Stimulated activated CD4-positive, alpha-beta T cell treated with anti-CD3 and anti-CD28 coated beads, Interleukin-1b, Interleukin-23, amount 100 ng/mL, for 48 hours (primary cell): ENCODE measurements at places on chromosomes 5 and 9.

- DNase-seq, result no peak
These were observed 622.3 kb downstream of the MTRR start for GRCh38 chr5:8491254-8491653.

- DNase-seq, result no peak
These were observed 129.6 kb downstream of the EPB41L4A start for GRCh38 chr5:112289465-112289864.

DNA sequence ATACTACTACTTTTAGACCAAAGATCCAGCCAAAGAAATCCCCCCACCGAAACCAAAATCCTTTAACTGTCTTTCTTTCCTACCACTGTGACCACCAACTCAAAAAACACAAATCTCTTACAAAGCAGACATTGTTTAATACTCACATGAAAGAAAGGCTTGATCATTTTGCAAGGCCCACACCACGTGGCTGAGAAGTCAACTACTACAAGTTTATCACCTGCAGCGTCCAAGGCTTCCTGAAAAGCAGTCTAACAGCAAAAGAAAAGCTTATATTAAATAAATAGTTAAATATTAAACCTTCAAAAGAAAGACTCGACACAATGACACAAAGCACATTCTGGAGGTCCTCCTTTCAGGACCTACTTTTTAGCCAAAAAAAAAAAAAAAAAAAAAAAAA is 5.1 kb downstream of the TXN start:
- no peak for DNase-seq

- peak; percentile 70 for DNase-seq
These were observed 51.4 kb upstream of the CHSY3 start for GRCh38 chr5:129852747-129853352.

DNA sequence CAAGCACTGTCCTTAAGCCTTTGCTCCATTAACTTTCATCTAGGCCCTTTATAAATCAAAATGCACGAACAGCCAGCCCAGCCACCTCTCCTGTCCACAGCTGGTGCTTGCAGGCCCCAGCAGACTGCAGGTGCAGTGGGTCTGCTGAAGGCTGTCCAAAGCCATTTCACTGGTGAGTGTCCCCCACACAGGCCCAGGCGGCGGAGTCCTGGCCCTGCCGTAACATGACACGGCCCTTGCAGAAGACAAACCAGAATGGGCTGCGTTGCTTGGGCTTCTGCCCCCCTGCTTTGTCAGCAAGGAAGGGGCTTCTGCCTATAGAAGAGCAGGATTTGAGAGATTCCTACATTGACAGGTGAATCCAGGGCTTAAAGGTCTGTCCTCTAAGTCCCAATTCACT is 188.6 kb downstream of the NR3C1 start:
- DNase-seq, result no peak

DNA sequence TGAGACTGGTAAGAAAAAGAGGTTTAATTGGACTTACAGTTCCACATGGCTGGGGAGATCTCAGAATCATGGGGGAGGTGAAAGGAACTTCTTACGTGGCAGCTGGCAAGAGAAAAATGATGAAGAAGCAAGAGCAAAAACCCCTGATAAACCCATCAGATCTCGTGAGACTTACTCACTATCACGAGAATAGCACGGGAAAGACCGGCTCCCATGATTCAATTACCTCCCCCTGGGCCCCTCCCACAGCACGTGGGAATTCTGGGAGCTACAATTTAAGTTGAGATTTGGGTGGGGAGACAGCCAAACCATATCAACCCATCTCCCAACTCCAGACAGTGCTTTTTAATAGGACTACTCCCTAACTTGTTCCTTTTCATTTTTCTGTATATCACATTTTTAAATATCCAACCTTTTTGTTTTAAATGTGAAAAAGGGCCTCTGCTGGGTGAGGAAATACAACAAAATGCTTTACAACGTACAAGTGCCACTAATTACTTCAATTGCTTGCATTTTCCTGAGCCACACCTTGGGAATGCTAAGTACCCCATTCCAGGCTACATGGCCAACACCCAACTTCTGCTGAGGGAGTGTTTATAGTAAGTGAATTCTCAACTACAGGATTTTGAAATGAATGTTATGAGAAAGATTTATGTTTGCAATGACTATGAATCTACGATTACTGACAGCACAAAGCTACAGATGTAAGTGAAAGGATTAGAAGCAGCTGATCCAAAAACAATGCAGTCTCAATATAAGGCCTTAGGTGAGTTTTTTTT is 294.1 kb upstream of the CD180 start:
- no peak for DNase-seq
